CD4-positive, alpha-beta T cell treated with Interleukin-10 for 1 hour (primary cell): ENCODE measurements at places on chromosomes 16 and 17.
A peak's percentile ranks its signal among the peaks of the same experiment; 100 is the strongest.

DNA sequence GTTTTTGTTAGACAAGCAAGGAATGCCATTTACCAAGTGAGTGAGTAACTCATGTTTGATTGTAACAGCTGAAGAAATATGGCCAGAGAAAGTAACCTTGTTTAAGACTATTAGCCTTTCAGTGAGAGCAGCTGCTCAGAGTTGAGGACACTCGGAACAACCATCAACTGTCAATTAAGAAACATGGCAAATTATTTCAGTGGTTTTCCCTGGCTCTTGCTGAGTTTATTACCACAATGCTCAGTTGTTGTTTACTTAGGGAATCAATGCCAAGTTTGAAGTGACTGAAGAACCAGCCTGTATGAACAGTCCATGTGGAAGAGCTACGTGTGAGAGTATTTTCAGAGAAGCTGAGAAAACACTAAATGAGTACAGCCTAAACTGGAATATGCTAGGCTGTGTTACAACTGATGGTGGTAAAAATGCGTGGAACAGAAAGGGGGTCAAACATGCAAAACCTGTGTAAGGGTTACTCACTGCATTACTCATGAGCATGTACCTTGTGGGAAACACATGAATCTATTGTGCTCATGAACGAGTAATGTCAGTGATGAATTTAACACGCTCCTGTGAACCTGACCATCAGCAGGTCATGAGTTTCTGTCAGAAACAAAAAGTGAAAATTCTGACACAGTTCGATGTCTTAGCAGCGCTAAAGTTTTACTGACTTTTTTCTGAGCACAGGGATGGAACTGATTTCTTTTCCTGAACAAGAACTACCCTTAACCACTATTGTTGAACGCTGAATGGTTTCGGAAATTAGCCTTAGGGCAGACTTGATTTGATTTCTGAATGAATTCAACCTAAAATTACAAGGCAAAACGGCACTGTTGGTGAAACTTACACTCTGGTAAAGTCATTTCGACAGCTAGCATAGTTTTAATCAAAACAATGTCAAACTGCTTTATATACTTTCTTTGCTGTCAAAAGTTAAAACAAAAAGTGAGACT lies 33.5 kb downstream of the GNA13 start:
- no peak for DNase-seq

- DNase-seq = no peak
These were observed 79.1 kb downstream of the C17orf67 start for GRCh38 chr17:56754523-56755208.

GRCh38 chr16:860891-861290 lies 60.4 kb upstream of the GNG13 start:
- DNase-seq = no peak

DNA sequence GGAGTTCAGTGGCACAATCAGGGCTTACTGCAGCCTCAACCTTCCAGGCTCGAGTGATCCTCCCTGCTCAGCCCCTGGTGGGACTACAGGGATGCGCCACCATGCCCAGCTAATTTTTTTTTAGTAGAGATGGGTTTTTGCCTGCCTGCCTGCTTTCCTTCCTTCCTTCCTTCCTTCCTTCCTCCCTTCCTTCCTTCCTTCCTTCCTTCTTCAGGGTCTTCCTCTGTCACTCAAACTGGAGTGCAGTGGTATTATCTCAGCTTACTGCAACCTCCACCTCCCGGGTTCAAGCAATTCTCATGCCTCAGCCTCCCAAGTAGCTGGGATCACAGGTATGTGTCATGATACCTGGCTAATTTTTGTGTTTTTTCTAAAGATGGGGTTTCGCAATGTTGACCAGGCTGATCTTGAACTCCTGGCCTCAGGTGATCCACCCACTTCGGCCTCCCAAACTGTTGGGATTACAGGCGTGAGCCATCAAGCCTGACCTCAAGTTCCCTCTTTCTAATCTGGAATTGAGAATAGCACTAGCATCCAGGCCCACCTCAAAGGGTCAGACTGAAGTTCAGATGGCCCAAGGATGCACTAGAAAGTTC lies 45.3 kb downstream of the PRAC1 start:
- no peak for DNase-seq

DNA sequence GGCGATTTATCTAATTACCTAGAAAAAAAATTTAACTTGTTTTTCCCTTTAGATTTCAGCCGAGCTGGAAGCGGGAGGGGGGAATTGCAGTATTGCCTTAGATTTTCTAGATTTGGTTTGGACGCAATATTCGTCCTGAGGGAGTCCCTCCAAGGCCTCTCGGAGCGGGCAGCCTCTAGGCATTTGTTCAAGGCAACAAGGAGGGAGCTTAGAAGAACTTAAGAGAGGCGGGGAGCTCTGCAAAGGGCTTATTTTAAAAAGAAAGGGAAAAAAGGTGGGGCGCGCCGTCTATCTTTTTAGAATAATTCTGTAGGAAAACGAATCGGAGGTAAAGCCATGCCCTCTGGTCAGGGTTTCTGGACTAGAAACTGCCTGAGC lies 407 bp upstream of the TMEM94 start:
- DNase-seq = no peak

DNA sequence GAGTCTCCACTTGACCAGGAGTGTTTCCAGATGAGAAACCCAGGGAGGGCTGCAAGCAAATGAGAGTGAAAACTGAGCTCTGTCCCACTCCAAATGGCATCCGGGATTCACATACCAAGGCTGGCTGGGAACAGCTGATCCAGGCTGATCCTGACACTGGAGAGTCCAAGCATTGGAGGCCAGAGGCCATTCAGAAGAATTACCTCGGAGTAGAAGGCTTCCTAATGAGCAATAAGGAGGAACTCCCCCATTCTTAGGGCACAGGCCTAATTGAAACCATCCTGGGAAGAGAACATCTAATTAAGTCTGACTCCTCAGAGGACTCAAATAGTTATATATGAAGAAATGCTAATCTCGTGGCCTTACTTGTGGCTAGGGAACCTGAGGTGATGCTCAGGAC lies 142.8 kb downstream of the PRKCA start:
- no peak for DNase-seq

DNA sequence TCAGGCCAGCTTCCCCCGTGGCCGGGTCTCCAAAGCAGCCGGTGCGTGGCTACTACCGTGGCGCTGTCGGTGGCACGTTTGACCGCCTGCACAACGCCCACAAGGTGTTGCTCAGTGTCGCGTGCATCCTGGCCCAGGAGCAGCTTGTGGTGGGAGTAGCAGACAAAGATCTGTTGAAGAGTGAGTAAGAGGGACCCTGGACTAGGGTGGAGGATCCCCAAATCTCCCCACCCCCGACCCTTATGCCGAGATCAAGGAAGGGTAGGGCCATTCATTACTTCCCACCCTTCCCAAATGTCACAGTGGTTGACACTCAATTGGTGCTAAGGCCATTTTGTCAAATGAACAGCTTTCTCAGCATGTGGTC lies 1.2 kb downstream of the COASY start:
- DNase-seq = no peak

- no peak for DNase-seq
These were observed at the start of gene PPL for GRCh38 chr16:4936991-4937781. Gene PPL, minus strand, starts transcription at chr16:4937148. Its CDS starts 103 bp downstream, at chr16:4937045.

- DNase-seq = no peak
These were observed 61.4 kb downstream of the AMFR start for GRCh38 chr16:56363781-56364565.

- no peak for DNase-seq
These were observed 74.4 kb downstream of the PCTP start for GRCh38 chr17:55825213-55825612.

GRCh38 chr17:4533523-4534504 lies 21.4 kb downstream of the MYBBP1A start:
- DNase-seq = no peak

- no peak for DNase-seq
These were observed 23.1 kb downstream of the DBNDD1 start for GRCh38 chr16:89996178-89996489.

- DNase-seq = no peak
These were observed 12.9 kb downstream of the PLK1 start for GRCh38 chr16:23691483-23692189.

DNA sequence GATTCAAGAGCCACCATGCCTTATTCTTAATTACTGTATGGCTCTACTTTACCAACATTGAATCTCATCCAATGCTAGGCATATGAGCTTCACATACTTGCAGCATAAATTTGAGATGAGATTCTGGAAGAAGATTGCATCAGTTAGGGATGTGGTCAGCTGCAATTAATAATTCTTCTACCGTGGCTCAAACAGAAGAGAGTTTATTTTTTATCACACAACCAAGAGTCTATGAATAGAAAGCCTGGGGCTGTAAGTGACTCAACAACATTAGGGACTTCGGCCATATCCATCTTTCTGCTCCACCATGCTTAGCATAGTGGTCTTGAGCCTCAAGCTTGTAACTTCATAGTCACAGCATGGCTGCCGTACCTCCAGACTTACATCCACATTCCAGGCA lies 179.4 kb upstream of the IRX6 start:
- no peak for DNase-seq

- no peak for DNase-seq
These were observed 29.3 kb downstream of the DYNLRB2 start for GRCh38 chr16:80570106-80570478.

- no peak for DNase-seq
These were observed 802 bp upstream of the TOB1 start for GRCh38 chr17:50866950-50867362.

DNA sequence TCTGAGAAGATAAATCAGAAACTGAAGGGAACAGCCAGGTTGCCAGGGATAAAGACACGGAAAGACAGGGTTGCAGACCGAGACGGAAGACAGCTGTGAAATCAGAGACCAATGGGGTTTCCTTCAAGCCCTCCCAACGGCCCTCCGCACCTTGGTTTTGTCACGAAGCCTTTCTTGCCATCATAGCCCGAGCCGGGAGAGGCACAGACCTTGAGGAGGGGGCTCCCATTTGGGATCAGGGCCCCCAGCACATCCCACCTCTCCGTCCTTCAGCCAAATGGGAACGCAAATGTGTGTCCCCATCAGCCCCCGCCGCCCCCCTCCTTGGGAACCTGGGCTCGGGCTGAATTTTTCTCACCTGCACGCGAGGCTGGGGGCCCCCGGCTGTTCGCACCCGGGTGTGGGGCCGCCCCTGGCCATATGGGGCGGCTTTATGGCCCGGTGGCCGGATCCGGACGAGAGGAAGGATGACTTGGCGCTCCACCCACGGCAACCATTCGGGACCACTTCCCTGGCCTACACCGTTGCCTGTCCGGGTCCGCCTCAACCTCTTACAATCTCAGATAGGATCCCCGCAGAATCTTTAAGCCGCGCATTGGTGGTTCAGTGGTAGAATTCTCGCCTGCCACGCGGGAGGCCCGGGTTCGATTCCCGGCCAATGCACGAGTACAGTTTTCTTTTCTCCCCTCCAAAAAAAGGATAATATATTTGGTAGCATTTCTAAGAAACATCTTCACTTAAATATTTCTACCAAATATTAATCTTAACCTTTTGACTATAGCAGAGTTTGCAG lies 1.4 kb upstream of the HES7 start:
- peak; percentile 92 for DNase-seq
